GM04504 (cell line): ENCODE measurements at places on chromosomes 1 and 21.

GRCh38 chr1:93348104-93348728 is 2.5 kb downstream of the DR1 start:
- DNase-seq = no peak

DNA sequence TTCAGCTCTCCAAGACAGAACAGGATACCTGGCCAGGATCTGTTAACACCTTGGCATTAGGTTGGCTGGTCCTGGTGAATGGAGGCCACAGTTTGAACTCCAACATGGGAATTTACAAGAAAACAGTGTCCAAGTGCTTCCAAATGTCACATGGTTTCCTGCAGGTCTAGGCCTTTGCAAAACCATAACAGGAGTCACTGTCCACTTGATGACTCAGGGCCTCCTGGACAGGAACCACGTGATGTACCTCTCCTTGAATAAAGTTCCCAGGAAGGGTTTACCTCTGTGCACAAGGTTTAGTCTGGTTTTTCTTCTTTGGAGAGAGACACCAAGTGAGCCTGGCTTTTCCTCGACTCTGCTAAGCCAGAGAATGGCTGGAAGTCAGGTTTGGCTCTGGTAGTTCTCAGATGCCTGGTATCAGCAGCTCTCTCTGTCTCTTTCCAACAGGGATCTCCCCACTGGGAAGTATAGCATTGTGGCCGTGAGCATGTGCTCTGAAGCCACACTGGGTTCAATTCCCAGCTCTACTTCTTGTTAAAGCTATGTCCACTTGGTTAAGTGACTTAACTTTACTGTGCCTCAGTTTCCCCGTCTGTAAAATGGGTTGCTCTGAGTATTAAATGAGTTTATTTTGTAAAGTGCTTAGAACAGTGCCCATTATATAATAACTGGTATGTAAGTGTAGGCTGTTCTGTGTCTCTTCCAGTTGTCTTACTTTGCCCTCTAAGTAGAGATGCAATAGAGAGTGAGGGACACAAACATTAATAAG is 27.3 kb upstream of the TMEM61 start:
- no peak for DNase-seq

DNA sequence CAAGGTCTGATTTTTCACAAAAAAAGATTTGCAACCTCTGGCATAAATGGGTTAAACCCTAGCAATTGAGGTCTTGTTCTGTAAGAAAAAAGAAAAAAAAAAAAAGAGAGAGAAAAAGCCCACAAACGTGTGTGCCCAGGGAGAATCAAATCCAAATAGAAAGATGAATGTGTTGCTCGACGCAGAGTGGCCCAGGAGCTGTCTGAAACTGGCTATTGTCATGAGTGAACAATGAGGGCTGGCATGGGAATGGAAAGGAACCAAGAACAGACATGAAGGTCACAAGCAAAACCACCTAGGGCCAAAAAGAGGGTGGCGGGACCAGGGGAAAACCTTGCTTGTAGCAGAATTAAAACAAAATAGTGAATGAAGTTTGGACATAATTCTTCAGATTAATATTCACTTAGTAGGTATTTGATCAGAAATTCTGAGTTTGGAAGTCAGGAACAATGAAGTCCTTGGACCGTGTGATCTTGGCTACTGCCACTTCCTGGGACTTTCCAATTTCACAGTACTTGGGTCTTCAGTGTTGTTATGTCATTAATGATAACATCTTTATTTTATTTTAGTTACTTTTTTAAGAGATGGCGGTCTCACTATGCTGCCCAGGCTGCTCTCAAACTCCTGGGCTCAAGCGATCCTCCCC is 3.1 kb downstream of the ENO1 start:
- DNase-seq = no peak

GRCh38 chr21:37758982-37759381 is 157.3 kb downstream of the KCNJ6 start:
- DNase-seq = no peak

DNA sequence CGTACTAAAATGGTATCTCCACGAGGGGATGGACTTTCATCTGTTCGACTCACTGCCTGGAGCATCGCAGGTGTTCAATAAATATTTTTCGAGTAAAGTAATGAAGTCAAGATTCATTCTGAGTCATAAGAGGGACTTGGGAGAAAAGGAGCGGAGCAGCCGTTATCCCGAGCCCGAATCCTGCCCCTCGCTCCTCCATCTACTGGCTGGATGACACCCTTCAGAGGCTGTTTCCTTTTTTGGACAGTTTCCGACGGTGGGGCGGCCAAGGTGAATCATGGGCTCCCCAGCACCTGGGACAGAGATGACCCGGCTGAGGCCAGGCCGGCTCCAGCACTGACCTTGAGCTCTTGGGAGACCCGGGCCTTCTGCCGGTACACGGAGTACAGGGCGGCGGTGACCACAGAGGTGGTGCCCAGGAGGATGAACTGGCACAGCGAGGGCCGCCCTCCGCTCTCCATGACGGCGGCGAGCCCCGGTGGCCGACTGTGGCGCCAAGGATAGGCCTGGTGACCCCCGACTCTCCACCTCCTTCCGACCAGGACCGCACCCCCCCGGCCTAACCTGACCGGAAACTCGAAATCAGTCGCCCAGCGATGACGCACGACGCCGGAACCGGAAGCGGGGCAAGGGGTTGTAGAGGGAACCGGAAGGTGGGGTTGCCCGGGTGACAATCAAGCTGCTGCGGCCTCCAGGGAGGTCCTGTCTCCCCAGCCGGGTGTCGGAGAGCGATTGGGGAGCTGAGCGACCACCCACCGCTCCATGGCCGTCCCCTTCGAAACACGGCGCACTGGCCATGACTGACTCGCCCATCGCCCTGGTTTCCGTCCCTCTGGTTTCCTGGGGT is at the start of gene MUL1:
MUL1 (minus strand) TSS at position 588 of the 847 bp plus-strand sequence; CDS start at position 461, 127 bp downstream.
- DNase-seq = peak; percentile 81

DNA sequence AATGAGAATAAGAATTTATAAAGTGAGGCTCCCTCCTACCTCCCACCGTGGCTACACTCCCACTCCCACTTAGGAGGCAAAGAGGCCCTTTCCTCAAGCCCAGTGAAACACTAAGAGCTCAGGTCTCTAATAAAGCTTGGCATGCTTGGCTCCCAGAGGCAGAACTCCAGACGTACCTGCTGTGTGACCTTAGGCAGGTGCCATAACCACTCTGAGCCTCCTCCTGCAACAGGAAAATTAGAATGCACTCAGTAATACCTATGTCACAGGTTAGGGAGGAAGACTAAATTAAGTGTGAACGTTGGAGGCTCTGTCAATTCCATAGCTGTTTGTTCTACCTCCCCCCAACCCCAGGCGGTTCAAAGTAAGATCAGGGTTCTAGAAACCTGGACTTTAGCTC is 16.5 kb upstream of the SLC26A9 start:
- DNase-seq = no peak

DNA sequence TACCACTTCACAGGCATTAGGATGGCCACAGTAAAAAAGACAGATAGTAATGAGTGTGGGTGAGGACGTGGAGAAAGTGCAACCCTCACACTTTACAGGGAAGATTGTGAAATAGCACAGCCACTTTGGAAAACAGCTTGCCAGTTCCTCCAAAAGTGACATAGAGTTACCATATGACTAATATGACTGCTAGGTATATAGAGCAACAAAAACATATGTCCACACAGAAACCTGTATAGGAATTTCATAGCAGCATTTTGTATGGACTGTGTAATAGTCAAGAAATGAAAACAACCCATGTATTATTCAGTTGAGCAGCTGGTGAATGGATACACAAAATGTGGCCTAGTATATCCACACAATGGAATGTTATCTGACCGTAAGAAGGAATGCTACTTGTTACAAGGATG is 30.4 kb upstream of the LBR start:
- no peak for DNase-seq

GRCh38 chr21:33078907-33079582 is 9.1 kb downstream of the OLIG1 start:
- peak; percentile 17 for DNase-seq

- no peak for DNase-seq
These were observed 466.7 kb upstream of the PKN2 start for GRCh38 chr1:88217386-88217785.

DNA sequence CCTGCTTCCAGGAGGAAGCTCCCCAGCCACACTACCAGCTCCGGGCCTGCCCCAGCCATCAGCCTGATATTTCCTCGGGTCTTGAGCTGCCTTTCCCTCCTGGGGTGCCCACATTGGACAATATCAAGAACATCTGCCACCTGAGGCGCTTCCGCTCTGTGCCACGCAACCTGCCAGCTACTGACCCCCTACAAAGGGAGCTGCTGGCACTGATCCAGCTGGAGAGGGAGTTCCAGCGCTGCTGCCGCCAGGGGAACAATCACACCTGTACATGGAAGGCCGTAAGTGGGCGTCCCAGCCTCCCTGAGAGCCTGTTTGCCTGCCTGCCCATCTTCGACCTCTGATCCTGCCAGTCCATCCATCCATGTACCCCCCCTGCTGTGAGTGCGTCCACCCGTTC is 3.6 kb downstream of the ECM1 start:
- no peak for DNase-seq

GRCh38 chr1:52904927-52905698 is 16.4 kb downstream of the ECHDC2 start:
- DNase-seq = no peak

DNA sequence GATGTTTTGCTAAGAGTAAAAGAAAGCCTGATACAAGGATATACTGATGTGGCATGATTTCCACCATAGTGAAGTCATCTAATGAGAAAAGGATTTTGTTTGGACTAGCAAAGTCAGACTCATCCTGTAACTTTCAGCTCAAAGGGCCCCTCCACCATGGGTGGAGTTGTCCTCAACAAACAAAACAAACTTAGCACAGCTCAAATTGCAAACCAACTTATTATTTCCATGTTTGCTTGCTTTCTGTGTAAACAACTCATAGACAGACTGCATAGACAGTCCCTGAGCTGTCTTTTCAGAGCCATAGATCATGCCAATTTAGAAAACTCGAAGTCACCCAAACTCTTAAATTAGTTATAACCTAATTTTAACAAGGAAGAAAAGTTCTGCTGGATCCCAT is 69.4 kb upstream of the VAV3 start:
- no peak for DNase-seq

- DNase-seq = no peak
These were observed 24.8 kb downstream of the PCSK9 start for GRCh38 chr1:55064071-55064581.

DNA sequence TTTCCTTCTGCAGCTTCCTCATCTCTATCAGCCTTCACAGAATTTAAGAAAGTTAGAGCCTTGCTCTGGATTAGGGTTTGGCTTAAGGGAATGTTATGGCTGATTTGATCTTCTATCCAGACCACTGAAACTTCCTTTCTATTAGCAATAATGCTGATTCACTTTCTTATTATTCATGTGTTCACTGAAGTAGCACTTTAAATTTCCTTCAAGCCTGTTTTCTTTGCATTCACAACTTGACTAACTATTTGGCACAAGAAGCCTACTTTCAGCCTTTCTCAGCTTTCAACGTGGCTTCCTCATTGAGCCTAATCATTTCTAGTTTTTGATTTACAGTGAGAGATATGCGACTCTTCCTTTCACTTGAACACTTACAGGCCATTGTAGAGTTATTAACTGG is 528.5 kb downstream of the PLPP3 start:
- no peak for DNase-seq

GRCh38 chr1:94180650-94181049 is 56.7 kb downstream of the ARHGAP29 start:
- DNase-seq = no peak

GRCh38 chr1:232291681-232292080 is 338.3 kb downstream of the SIPA1L2 start:
- no peak for DNase-seq

DNA sequence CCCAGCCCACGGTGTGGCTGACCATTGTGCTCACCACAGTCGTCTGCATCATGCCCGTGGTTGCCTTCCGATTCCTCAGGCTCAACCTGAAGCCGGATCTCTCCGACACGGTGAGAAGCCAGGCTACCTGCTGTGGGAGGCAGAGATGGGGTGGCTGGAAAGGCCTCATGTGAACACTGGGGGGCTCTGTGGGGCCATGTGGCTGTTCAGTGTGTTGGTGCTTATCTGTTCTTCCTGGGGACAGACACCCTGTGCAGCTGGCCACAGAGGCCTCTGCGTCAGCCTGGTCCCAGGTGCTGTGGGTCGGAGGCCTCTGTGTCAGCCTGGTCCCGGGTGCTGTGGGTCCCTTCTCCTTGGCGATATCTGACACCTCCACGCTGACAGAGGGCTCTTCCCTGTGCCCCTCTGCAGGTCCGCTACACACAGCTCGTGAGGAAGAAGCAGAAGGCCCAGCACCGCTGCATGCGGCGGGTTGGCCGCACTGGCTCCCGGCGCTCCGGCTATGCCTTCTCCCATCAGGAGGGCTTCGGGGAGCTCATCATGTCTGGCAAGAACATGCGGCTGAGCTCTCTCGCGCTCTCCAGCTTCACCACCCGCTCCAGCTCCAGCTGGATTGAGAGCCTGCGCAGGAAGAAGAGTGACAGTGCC is 23.2 kb downstream of the ATP8B2 start:
- no peak for DNase-seq

GRCh38 chr1:212007886-212008285 is 27.5 kb downstream of the INTS7 start:
- no peak for DNase-seq

- DNase-seq = peak; percentile 32
These were observed 10.2 kb upstream of the TNFRSF14 start for GRCh38 chr1:2545754-2546514.

- no peak for DNase-seq
These were observed 374.9 kb downstream of the VAV3 start for GRCh38 chr1:107590087-107590486.
